ENCODE measurements at places on chromosomes 12 and 14. TPM values are rescaled to one million over a fixed set of nuclear protein-coding genes. Genes with fewer than 3 reads are reported as not detected.

ENDOU gene
- total RNA-seq: 0.18 TPM

MYBPC1 gene
- total RNA-seq: not detected

SLC25A47 gene
- total RNA-seq: not detected

CSRP2 gene
- total RNA-seq: 12.0 TPM

CHGA gene
- total RNA-seq: not detected

TMEM121 gene
- total RNA-seq: 9.4 TPM

CLEC4E gene
- total RNA-seq: not detected

OAS3 gene
- total RNA-seq: 4.2 TPM

PRKCH gene
- total RNA-seq: 15.3 TPM

FAM222A gene
- 0.72 TPM for total RNA-seq

DPPA3 gene
- total RNA-seq: not detected

CNTN1 gene
- total RNA-seq: not detected

ADAMTS20 gene
- total RNA-seq: not detected

NDRG2 gene
- 14.7 TPM for total RNA-seq

OR6S1 gene
- not detected for total RNA-seq

C14orf180 gene
- total RNA-seq: not detected

RIN3 gene
- 1.1 TPM for total RNA-seq

MED13L gene
- 38.9 TPM for total RNA-seq

AGAP2 gene
- total RNA-seq: 0.32 TPM

FGD4 gene
- 9.0 TPM for total RNA-seq

SPIC gene
- total RNA-seq: not detected

BDKRB1 gene
- 1.8 TPM for total RNA-seq

ALG10 gene
- 2.0 TPM for total RNA-seq

FOXN4 gene
- total RNA-seq: not detected

MANSC4 gene
- total RNA-seq: not detected

TTC8 gene
- total RNA-seq: 28.7 TPM

AICDA gene
- total RNA-seq: not detected

E2F7 gene
- total RNA-seq: 2.3 TPM

ZBTB1 gene
- total RNA-seq: 40.3 TPM

All from cardiac atrium fibroblast (primary cell).